Endothelial cell (in vitro differentiated cells): ENCODE measurements at places on chromosomes 4 and X. TPM values are rescaled to one million over a fixed set of nuclear protein-coding genes. Genes with fewer than 3 reads are reported as not detected.

DNA sequence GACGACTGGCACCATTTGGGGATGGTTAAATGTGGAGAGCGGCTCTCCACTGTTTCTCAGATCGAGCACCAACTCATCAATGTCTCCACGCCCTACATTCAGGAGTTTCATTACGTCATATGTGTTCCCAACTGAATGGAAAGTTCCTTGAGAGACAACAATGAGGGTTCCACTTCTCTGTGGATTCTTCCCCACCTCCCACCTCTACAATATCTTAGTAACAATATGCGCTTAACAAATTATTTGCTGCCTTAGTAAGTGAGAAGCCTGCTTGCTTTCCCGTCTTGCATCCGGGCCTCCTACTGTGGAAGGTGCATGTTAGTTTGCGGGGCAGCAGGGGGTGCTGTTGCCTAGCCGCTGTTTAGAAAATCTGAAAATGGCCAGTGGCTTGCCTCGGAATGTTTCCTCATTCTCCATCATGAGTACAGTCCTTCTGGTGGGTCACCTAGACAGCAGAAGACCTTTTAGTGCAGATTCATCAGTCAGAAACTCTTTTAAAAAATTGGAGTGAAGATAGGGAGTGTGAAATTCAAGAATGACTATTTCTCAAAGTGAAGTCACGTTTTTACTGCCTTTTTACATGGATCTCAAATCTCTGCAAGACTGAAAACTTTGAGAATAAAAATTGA is 55.7 kb downstream of the PHOX2B start:
- DNase-seq = peak; percentile 54

- no peak for DNase-seq
These were observed 1202.1 kb downstream of the ADGRL3 start for GRCh38 chr4:62402088-62402806.

- peak; percentile 10 for DNase-seq
These were observed 9.3 kb downstream of the ZNF185 start for GRCh38 chrX:152907084-152907651.

- no peak for DNase-seq
These were observed 607.1 kb upstream of the DIPK2B start for GRCh38 chrX:45807572-45808425.

DNA sequence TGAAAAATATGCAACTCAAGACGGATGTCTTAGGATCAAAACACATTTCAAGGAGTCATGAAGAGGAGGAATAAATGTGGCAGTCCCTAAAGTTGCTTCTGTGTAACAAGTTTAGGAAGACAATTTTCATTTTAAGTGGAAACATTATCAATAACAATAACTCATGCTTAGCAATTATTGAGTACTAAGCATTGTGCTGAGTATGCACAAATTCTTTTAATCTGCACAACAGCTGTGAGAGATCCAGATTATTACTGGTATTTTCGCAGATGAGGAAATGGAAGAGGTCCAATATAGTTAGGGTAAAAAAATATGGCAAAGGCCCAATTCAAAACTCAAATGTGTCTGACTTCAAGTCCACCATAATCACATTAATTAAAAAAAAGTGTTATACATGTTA is 2.9 kb upstream of the TEX13B start:
- no peak for DNase-seq

GRCh38 chrX:15749642-15750610 is 11.9 kb downstream of the CA5B start:
- no peak for DNase-seq

DNA sequence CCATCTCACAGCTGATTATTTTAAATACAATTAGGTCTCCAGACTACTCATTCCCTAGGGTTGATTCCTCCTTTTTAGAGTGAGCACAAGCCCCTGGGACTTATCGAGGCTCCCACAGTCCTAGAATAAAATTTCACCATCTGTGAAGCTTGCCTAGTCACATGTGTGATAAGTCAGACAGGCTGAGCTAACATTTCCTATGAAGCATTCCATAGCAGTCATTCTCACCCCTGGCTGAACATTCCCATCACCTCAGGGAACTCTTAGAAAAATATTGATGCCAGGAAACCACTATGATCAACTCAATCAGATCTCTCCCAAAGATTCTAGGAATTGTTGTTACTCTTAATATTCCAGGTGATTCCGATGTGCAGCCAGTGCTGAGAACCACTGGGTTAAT is 37.7 kb downstream of the ARHGEF9 start:
- DNase-seq = no peak

DNA sequence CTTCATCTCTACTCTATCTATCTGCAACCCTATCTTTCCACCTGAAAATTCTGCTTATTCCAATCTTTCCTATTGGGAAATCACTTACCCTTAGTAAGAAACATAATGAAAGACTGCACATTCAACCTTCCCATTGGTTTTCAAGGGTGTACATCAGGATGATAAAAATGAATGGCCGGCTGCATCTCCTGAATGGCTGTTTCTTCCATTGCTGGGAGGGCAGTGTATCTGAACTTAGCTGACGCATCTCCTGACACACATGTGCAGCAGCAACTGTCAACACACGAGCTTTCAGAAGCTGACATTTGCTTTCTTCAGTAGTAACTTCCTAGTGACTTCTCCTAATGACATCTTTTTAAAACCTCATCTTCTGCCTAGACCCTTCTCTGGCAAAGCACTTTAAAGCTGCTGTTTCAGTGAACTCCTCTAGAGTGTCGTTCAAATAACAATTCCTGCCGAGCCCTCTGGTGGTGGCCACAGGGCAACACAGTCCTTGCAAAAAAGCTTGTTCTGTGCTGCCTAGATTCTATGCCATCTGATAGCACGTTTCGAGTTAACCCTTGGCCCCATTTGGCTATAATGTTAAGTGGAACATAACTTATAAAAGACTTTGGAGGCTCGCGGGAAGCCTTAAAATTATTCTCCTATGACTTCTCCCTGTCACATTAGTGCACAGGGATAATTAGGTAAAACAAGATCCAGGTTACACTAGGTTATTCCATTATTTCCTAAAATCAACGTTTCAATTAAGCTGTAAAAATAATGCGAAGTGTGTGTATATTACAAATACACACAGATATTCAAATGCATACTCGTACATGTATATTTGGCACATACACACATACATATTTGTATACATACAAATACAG is 2340.7 kb downstream of the PCDH7 start:
- DNase-seq = peak; percentile 68

DNA sequence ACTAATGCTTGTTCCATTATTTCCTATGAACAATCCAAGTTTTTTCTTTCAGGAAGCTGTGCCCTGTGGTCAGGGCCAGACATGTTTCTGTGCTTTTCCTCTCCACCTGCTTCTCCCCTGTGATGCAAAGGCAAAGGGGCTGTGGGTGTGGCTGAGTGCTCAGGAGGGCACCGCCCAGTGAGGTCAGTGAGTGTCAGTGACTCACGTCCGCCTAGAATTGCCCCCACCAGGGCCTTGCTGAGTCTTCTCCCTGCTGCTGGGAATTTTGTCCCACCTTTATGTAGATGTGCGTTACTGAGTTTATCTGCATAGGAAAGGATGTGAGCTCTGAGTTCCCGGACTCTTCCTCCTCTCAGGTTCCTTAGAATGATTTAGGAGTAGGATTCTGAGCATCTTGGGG is 283.2 kb downstream of the DCHS2 start:
- DNase-seq = no peak

SLC2A9 gene
- total RNA-seq = 0.72 TPM

CSAG1 gene
- total RNA-seq = 5.1 TPM

BRS3 gene
- not detected for total RNA-seq

KDR gene
- 924 TPM for total RNA-seq

ELMOD2 gene
- 31.7 TPM for total RNA-seq

GPAT3 gene
- total RNA-seq = 16.0 TPM

CSN1S1 gene
- total RNA-seq = not detected

HHIP gene
- 0.46 TPM for total RNA-seq

TMEM271 gene
- total RNA-seq = not detected

NUP62CL gene
- total RNA-seq = 9.3 TPM

BCORL1 gene
- 34.0 TPM for total RNA-seq
